ENCODE measurements at places on chromosomes 1 and 21.

DNA sequence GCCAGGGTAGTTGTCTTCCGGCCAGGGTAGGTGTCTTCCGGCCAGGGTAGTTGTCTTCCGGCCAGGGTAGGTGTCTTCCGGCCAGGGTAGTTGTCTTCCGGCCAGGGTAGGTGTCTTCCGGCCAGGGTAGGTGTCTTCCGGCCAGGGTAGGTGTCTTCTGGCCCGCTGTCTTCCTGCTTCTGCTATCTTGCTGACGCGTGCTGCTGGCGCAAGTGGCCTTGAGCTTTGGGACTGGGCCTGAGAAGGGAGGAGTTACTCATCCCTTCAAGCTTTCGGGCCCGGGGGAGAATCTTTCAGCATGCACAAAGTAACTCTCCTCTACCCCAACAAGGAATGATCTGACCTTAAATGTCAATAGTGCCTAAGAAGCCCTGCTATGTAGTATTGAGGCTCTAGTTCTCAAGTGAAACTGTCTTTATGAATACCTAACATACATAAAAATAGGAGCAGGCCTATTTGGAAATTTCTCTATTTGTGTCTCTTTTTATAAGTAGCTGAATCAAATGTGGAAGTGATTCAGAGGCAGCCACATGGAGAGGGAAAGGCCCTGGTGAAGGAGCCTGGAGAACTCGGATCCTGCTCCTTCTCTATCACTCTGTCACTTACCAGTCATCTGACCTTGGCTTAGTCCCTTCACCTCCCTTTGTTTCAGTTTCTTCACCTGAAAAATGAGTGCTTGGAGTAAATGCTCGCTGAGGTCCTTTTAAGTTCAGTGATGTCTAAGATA, 65.6 kb downstream of the RGL1 start:
- no peak for DNase-seq

DNA sequence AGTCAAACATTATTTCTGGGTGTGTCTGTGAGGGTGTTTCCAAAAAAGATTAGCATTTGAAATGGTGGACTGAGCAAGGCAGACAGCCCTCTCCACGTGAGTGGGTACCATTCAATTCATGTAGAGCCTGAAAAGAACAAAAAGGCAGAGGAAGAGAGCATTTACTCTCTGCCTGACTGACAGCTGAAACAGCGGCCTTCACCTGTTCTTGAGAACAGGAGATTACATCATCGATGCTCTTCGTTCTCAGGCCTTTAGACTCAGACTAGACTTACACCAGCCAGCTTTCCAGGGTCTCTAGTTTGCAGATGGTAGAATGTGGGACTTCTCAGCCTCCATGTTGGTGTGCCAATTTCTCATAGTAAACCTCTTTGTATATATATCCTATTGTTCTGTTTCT, 302.3 kb downstream of the BACH1 start:
- DNase-seq: no peak

DNA sequence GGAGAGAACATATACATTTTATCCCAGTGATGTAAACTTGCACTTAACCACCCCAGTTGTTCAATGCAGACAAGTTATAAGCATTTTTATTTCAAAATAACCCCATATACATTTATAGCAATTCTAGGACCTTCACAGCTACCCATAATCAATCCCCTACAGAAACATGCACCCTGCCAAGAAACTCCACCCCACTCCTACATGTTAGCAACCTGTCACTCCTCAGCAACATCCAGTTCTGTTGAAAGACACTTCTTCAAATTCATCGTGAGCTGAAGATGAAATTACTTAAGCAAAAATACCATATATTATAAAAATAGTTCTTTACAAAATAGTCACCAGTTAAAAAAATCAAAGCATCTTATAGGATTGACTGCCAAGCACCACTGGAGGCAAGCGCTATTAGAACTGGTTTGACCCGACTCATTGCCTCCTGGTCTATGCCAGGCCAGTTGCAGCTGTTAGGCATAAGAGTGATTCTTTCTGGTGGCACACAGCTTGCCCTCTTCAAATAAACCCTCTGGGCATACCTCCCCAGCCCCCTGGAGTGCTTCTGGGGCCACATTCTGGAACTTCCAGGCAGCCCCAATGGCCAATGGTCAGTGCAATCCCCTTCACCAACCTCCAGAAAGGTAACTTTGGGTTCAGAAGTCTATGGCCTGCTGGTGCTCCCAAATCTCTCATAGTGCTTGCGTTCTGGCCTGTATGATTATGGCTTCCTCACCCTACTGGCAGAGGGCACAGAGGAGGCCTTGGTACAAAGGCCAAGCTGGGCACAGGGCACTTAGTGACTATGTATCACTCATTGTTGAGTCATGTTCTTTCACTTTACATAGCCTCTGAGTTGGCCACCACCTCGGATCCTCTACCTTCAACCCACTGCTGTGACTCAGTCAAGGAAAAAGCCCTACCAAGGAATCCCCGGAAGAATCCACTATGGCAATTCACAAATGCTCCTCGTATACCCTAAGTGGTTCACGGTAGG, 72.2 kb upstream of the RALGPS2 start:
- DNase-seq: no peak

- no peak for DNase-seq
Measured at GRCh38 chr1:33517596-33518250, 45.3 kb downstream of the ZSCAN20 start.

DNA sequence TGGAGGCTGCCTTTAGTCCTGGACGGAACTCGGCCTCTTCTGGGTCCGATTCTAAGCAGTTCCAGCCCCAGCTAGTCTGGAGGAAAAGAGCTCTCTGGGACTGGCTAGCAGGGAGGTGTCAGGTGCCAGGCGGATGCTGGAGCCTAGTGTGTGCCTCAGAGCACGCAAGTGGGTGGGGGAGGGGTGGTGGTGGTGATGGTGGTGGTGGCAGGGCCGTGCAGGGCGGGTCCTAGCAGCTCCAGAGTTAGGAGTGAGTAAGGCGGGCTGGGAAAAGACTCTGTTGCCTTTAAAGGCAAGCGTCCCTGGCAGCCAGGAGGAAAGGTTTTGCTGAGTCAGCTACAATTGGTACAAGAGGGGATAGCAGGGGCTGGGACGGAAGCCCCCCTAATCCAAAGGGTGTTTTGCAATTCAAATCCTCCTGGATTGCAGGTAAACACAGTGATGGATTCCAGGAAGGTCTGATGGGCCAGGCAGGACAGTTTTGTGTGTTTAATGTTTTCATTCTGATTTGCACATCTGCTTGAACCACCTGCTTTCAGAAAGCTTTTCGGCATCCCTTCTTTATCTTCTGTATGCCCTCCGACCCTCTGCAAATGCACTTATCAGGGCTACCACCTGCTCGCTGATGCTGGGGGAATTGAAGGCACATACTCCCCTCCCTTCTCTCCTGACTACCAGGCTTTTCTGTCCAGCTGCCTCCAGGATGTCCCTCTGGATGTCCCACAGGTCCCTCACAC, 4.1 kb upstream of the SLC2A1 start:
- DNase-seq: no peak

- no peak for DNase-seq
Measured at GRCh38 chr1:183143576-183144315, 42.3 kb upstream of the LAMC2 start.

GRCh38 chr1:119075614-119076013, 64.8 kb downstream of the WARS2 start:
- no peak for DNase-seq

DNA sequence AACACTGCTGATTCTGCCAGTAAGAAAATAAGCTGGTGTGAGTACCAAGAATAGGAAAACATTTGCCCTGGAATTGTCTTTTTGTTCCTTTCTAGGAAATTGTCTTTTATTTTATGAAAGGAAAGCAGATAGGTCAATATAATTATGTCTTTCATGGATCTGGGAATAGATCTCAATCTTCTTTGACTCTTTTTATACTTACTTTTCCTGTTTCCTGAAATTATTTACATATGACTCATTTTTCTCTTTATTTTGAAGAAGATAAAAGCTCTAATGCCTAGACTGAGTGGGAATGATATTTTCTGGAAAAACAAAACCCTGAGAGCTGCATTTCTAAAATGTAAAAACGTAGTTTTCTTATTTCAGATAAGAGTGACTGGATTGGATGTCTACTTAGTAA, 100.1 kb downstream of the MAN1A2 start:
- no peak for DNase-seq

- no peak for DNase-seq
Measured at GRCh38 chr1:184455786-184456185, 69.0 kb downstream of the C1orf21 start.

DNA sequence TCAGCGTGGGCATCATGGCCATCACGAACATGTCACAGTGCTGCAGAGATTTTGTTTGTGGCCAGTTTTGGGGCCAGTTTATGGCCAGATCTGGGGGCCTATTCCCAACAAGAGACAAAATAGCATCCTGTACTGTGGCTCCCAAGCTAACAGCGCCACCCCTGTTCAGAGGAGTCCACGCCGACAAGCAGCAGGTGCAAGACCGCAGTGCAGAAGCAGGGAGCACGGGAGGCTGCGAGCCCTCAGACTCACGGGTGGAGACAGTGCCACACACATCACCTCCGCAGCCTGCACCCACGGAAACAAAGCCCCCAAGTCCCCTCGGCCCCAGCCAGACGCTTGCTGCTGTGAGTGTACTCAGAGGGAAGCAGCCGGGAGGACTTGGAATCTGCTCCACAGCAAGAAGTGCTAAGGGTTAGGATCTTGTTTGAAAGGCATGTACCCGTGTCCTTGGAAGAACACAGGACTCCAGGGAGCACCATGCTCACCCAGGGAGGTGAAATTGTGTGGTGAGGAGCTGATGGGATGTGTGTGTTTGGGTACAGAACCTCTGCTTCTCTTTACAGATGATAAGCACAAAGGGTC, 7.1 kb downstream of the TCP10L start:
- DNase-seq: no peak

DNA sequence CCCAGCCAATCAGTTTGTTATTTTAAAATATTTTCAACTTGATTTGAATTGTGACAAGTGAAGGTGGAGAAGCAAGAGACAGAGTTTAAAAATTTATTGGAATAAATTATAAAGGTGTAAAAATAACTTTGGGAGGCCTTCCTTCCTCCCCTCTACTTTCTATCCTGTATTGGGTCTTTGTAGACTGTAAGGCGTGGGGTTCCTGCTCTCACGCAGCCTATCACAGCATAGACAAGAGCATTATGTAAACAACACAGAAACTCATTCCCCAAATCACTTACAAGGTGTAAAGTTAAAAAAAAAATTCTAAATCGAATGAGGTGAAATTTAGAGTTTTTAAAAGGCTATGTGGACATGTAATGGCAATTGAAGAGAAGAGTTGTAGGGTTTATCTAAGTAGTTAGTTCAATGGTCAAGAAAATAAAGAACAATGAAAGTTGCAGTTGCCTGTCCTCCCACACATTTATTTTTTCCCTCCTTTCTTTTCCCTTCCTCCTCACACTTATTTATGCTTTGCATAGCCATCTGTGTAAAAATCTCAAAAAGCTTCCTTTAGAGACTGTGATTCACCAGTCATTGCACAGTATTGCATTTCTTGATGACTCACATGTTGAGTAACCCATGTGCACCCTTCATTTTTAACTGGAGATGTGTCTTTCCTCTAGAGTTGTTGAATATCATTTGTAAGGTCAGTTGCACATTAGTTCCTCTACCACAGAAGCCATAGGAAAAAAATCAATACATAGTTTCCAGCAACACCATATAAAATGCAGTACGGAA, 242.2 kb downstream of the PTPRC start:
- no peak for DNase-seq

- DNase-seq: no peak
Measured at GRCh38 chr1:51526248-51526647, 7.2 kb upstream of the EPS15 start.

GRCh38 chr1:6026095-6026809, 19.4 kb upstream of the KCNAB2 start:
- peak; percentile 93 for DNase-seq

DNA sequence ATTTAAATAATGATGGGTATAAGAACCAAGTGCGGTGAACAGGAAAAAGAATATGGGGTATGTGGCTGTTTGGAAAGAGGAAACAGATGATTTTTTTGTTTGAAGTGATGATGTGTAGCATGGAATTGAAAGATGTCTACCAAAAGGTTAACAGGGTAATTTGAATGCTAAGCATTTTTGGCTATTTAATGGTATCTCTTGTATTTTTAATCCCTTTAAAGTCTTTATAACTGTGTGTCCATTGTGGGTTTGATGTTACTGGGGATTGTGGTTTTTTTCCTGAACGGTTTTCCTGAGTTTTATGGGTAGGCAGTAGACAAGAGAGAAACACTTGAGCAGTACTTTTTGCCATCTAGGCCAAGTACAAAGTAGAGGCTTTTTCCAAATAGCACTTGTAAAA, 63.2 kb downstream of the PRDM2 start:
- no peak for DNase-seq

DNA sequence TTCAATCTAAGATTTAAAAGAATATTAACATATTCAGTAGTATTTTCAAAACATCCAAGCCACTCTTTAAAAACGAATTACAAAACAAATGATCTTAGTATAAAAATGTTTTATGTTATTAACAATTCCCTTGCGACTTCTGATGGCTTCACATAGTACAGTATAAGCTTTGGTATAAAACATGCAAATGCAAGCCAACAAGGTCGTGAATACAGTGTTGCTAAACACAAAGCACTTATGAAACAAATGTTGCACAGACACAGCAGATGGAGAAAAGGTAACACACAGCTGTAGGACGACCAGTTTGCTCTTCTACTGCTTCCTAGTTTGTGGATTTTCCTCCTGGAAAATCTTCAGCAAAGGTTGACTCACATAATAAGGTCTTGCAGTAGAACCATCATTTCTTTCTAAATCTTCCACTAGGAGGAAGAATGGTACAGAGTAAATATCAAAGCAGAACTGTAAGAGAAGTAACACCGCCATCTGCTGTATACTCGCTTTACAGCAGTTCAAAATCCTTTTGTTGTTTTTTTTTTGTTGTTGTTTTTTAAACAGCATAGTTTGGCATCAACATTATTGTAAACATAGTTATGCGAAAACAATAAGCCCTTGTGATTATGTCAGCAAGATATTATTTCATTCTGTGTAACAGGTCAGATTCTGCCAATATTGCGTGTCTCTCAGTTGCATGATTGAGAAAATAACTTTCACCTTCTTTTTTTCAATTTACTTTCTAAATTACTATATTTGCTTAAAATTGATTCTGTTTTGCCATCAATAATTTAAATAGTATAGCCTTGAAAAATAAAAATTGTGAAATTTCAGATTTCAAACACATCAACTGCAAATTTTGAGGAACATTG, 69.5 kb downstream of the LHX8 start:
- DNase-seq: no peak

DNA sequence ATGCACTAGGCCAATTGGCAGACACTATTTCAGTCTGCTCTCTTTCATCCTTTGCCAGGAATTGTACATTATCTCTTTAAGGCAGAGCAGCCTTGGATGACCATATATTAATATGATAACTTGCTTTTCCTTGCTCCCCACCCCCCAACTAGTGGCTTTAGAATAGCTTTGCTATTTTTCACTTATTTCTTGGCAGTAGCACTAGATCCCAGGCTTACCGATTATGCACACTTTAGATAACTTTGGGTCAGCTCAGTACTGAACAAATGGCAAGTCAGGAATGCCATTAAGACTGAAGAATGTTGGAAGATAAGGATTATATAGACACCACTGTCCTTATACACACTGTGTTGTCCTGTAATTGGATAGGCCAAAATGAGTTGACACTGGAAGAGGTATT, 146.4 kb downstream of the FGGY start:
- DNase-seq: no peak
